ENCODE measurements at places on chromosomes 12 and 14.

GRCh38 chr12:15633201-15633600 lies 156.0 kb downstream of the EPS8 start:
- DNase-seq, result no peak

GRCh38 chr12:45737638-45738037 lies 8.1 kb downstream of the ARID2 start:
- no peak for DNase-seq

DNA sequence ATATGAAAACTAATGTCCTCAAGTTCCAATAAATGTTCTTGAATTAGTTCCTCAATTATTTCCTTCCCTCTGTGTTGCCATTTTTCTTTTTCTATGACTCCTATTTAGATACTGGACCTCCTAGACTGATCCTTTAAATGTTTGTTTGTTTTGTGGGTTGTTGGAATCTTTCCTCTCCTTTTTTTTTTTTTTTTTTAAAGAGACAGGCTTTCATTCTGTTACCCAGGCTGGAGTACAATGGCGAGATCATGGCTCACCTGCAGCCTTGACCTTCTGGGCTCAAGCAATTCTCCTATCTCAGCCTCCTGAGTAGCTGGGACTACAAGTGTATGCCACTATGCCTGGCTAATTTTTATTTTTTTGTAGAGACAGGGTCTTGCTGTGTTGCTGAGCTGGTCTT lies 9.6 kb downstream of the PRKAG1 start:
- DNase-seq, result no peak

DNA sequence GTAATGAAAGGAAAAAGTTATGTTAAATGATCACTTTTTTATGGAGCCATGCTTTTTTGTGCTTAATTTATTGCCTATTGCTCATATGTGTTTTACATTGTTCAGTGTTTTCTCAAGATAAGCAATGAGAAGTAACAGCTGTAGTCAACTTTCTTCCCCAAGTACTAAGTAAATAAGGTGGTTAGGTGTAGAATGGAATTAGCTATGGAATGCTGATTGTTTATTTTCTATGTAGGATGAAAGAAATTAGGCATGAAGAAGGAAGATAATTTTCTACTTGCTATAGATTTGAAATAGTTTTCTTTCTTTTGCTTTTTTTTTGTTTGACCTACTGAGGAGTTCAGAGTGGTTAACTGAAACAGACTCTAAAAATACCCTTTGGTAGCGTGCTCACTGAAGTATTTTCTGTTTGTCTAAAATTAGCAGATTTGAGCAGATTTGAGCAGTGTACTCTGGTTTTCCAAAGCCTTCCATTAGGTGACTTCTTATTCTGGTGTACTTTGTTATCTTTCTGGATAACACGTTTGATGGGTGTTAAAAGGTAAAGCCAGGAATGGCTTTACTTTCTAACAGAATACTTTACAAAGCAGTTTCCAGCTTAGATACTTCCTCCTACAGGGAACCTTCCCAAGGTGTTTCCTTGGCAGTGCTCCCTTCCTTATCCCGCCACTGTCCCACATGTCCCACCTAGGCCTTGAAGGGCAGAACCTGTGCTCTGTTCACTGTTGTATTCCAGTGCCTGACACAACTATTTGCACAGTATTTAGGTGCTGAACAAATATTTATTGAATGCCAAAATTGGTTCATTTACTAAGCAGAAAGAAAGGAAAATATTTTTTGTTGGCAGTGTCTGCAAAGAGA lies 56.0 kb downstream of the RASSF3 start:
- DNase-seq, result no peak

- DNase-seq, result no peak
Measured at GRCh38 chr12:117695956-117696355, 272.8 kb downstream of the KSR2 start.

- DNase-seq, result no peak
Measured at GRCh38 chr14:53696217-53696965, 260.2 kb downstream of the BMP4 start.

- no peak for DNase-seq
Measured at GRCh38 chr14:50769863-50770500, 61.0 kb downstream of the NIN start.

DNA sequence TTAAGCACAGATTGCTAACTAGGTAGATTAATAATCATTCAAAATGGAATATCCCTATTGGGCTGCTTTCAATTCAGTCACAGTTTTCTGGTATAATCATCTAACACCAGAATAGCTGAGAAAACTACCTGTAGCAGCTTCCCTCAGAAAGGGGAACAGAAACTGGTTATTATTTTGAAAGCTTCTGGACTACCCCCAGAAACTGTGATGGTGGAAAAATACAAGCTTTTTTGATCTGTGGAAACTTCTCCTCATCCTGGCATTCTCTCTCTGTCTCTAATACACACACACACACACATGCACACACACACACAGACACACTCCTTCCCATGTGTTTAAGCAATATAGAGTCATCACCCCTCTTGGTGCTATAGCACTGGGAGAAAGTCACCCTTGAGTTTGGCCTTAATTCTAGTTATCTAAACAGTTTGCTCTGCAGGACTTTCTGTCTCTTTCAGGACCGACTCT lies 251.5 kb upstream of the LMO3 start:
- no peak for DNase-seq

- no peak for DNase-seq
Measured at GRCh38 chr14:23326491-23327332, 5.5 kb downstream of the PABPN1 start.

GRCh38 chr12:118034429-118035189 lies 18.1 kb downstream of the RFC5 start:
- DNase-seq, result peak; percentile 42

DNA sequence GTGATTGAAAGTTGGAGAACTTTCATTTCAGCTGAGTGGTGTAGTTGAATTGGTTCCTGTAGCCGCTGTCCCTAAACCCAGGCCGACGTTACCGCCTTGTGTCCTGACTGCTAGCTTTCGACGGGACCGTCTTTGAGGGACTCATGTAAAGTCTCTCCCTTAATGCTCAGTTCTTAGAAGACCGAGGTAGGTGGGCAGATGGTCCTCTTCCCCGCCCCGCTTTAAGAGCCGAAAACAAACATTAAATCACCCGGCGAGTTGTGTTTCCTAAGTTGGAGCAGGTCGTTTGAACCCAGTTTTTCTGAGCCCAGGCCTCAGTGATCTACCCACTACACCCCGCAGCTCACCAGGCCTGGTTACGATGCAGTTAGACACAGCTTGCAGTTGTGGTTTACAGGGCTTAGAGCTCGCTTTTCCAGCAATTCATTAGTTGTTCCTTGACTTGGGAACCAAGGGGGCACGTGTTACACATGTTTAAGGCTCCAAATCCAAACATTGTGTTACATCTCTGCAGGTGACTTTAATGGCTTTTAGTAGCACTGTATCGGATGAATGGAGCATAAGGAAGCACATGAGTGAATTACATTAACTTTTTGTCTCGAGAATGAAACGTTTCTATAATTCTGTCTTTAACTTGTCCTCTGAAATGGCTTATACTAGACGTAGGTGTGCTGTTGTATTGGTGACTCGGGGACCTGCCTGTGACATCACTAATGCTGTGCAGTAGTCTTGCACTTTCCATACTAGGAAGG lies 790 bp downstream of the NEDD1 start:
- DNase-seq, result peak; percentile 41

DNA sequence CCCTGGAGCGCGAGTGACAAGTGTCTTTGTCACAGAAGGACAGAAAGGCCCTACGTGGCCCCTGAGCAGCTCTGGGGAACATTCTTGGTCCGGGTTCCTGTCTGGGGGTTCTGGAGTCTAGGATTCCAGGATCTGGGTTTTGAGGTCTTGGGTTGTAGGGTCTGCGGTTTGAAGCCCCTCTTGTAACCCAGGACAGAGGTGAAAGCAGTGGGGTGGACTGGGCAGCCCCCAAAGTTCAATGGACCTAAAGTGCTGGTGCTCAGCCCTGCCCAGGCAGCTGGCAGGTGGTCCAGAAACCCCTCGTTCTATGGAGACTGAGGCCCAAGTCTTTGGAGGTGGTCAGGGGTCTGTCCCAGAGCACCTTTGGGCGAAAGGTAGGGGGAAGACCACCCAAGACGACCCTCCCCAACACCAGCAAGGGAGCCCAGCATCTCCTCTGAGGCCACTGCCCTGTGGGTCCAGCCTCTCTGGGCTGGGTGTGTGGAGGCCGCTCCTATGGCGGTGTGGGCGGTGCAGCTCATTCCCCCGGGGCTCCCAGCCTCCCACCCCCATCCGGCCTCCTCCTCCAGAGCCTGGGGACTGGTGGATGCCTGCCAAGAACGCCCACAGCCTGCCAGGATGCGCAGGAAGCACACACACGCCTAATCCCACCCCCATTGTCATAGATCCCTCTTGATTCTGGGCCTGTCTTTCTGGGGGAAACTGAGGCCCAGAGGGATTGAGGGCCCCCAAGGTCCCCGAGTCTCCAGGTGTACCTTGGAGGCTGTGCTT lies 30.2 kb upstream of the ANKRD9 start:
- no peak for DNase-seq

GRCh38 chr14:64562436-64562835 lies 12.7 kb downstream of the PPP1R36 start:
- DNase-seq, result no peak

GRCh38 chr12:109735825-109736551 lies 22.4 kb downstream of the FAM222A start:
- no peak for DNase-seq

GRCh38 chr12:3216726-3217682 lies 139.8 kb downstream of the TSPAN9 start:
- DNase-seq, result peak; percentile 65

GRCh38 chr12:5898874-5899273 lies 46.2 kb downstream of the ANO2 start:
- no peak for DNase-seq

GRCh38 chr14:33897878-33898535 lies 52.9 kb downstream of the EGLN3 start:
- no peak for DNase-seq

DNA sequence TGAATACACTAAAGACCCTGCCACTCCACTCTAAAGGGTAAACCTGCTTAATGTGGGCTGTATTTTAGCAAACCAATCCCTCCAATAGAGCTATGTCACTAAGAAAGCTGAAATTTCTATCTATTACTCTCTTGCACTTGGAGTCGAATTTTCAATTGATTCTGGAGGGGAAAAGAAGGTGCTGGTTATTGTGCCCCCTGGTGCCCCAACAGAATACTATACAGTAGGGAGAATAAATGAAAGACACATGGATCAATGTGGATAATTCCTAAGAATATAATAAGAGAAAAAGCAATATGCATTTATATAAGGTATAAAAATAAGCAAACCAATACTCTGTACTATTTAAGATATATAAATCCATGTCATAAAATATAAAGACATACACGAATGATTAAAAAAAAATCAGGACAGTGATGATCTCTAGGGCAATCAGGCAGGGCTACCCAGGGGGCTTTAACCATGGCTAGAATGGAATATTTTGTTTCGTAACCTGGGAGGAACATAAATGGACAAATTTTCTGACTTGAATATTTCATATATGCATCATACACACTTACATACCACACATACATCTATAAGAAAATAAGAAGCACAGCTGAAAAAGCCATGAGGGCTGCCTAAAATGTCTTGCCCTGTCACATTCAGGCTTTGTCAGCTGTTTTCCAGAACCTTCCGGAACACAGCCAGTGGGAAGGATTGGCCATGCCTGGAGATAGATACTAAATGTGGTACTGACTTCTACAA lies 54.4 kb downstream of the EFCAB11 start:
- DNase-seq, result peak; percentile 48

DNA sequence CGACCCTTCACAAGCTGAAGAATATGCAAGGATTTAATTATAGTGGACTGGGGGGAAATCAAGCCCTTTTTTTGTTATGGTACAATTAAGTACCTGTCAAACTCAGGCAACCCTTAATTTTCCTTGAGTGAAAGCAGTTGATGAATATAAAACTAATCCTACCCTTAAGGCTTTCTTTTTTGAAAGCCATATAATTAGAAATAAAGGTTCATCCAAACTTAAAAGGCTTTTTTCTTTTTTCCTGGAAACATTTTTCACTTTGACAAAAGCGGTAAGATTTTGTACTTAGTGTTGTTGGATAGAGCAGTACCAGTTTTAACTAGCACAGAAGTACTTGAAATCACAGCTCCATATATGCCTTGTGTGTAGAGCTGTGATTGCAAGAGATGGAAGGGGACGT lies 91.9 kb upstream of the MANSC4 start:
- DNase-seq, result no peak

GRCh38 chr12:6953442-6954315 lies 2.5 kb downstream of the PTPN6 start:
- DNase-seq, result no peak

GRCh38 chr12:55692631-55693322 lies 14.9 kb downstream of the ITGA7 start:
- no peak for DNase-seq

DNA sequence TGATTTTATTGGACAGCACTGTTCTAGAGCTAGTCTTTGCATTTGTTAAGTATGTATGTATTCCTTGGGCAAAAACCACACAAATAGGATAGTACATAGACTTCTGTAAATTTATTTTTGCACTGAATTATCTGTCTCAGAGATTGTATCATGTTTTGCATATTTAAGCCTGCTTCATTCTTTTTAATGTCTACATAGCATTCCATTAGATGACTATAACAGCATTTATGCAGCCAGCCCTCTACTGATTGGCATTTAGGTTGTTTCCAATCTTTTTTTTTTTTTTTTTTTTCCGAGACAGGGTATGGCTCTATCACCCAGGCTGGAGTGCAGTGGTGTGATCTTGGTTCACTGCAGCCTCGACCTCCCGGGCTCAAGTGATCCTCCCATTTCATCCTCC lies 34.5 kb downstream of the SYNDIG1L start:
- no peak for DNase-seq

GRCh38 chr12:27733052-27733656 lies 22.5 kb downstream of the MRPS35 start:
- peak; percentile 35 for DNase-seq

- peak; percentile 29 for DNase-seq
Measured at GRCh38 chr14:71714225-71714624, 218.0 kb upstream of the RGS6 start.

DNA sequence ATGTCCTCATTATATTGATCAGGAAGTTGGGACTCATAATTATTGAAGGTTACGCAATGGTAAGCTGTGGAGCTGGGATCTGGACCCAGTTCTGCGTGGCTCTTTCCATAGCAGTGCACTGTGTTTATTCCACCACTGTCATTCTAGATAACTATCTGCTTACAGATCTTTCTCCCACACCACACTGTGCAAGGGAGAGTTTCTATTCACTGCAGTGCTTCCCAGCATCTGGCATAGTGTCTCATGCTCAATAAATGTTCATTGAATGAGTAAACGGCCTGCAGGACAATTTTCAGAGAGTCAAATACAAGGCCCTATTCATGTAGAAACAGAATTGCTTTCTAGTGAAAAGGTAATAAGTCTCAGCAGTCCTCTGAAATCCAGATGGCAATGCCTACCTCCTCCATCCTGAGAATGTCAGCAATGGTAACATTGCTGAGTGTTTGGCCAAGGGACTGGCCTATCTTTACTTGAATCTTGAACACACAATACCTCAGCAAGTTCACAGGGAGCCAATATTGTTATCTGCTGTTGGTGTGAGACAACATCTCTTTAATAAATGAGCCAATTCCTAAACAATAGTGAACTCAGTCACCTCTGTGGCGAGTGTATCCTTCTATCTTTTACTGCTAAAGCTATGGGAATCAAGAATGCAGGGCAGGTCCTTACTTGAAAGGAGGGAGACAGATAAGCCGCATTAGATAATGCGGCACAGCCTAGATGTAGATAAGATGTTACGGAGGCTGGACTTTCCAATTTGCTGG lies 332.4 kb upstream of the PRICKLE1 start:
- DNase-seq, result no peak

- DNase-seq, result no peak
Measured at GRCh38 chr12:77584860-77585259, 245.8 kb upstream of the NAV3 start.

All from AG08396 (cell line).